ENCODE measurements at places on chromosomes 12 and 14.

DNA sequence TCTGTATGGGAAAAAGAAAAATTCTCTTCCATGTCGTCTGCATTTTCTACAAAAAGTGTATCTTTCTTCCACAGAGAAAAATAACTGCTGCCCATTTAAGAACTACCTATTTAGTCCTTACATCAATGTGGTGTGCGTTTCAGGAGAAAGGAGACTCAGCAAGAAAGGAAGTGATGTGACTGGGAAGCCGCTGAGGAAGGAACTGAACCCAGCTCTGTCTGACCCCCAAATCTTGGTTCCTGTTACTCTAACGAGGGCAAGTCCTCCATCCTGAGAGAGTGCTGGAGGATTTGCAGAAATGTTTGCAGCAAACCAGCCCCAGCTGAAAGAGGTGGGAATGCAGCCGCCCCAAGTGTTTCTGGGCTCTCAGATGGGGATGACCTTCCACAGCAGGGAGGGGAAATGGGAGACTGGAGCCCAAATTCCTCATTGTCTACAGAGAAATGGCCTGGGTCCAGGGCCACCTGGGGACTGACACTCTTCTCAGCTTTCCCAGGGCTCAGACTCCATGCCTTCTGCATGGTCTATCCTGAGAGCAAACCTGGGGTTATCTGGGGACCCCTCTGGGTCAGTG, 6.7 kb upstream of the MLEC start:
- DNase-seq: no peak

GRCh38 chr12:82694970-82695369, 8.3 kb downstream of the TMTC2 start:
- DNase-seq: no peak

- DNase-seq: no peak
Measured at GRCh38 chr14:105486974-105487448, 325 bp downstream of the CRIP1 start.

DNA sequence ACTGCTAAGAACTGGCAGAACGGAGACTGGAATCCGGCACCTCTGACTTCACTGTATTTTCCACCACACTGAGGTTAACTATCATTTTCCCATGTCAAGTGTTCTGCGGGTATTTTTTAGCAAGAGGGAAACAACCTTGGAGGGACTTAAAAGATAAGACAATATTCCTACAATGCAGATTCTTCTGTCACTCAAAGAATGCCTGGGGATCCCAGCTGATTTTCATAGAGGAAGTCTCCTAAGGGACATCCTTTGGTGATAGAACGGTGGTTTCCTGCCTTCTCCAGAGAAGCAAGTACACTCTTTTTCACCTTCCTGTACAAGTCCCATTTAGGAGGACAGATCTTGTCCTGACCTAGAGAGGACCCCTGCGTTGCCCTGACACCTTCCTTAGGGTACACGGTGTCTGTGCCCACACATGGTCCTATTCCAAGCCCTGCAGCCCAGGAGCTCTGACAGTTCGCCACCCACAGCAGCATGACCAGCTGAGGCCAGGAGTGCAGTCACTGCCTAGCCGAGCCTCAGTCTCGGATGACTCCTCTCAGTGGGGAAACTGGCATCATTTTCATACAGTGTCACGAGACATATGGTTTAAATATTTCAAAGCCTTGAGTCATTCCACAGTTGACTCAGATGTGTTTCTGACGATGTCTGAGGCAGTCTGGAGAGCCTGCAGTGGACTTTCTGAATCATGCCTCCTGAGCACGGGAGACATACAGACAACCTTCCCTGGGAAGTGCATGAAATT, 181.3 kb upstream of the FKBP4 start:
- no peak for DNase-seq

- DNase-seq: no peak
Measured at GRCh38 chr12:109529691-109530640, 43.3 kb downstream of the MMAB start.

DNA sequence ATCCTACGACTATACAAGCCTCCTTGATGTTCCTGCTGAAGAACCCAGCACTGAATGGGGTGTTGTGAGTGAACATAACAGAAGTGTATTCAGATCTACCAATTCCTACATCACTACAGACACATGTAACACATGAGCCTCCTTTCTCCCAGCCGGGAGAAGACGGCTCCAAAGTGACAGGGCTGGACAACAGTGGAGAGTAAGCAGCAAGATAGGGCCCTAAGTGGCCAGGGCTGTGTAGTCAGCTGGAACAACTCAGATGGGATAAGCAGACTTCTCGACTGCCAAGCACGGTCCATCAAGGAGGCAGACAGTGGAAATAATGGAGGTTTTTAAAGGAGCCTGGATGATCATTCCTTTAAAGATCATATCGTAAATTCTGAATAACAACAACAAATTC, 73.5 kb downstream of the TTC7B start:
- DNase-seq: no peak

- DNase-seq: no peak
Measured at GRCh38 chr14:70711451-70711850, 69.7 kb downstream of the TTC9 start.

GRCh38 chr12:24991209-24992049, 42.5 kb upstream of the BCAT1 start:
- peak; percentile 86 for DNase-seq

- DNase-seq: no peak
Measured at GRCh38 chr14:33525626-33526025, 425.2 kb downstream of the EGLN3 start.

All from NCI-H1417 (cell line).